ENCODE measurements at places on chromosomes 1 and 21.

GRCh38 chr1:230563591-230563990, 78.7 kb upstream of the COG2 start:
- DNase-seq: no peak

- DNase-seq: no peak
These were observed 90.4 kb downstream of the BACH1 start for GRCh38 chr21:29389136-29389535.

- DNase-seq: no peak
These were observed 343.7 kb upstream of the ZRANB2 start for GRCh38 chr1:71424536-71424935.

- no peak for DNase-seq
These were observed 12.7 kb downstream of the C1QB start for GRCh38 chr1:22665752-22666151.

GRCh38 chr1:98792123-98792522, 130.6 kb downstream of the SNX7 start:
- DNase-seq: no peak

DNA sequence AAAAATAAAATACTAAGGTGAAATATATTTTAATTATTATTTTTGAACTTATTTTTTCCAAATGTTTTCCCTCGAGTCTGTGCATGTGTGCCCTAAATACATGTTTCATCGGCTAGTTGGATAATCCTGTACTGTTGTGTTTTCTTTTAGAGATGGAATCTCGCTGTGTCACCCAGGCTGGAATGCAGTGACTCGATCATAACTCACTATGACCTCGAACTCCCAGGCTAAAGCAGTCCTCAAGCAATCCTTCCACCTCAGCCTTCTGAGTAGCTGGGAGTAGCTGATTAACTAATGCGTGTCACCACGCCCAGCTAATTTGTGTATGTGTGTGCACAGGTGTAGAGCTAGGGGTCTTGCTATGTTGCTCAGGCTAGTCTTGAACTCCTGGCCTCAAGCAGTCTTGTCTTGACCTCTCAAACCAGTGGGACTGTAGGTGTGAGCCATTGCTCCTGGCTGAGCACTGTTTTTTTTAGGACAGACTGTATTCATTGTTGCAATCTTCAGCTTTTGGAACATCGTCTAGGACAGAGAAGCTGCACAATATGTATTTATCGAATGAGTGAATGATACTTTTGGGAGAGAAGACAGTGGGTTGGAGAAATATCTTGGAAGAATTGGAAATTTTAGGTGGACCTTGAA, 4.8 kb upstream of the TMCO1 start:
- DNase-seq: no peak

DNA sequence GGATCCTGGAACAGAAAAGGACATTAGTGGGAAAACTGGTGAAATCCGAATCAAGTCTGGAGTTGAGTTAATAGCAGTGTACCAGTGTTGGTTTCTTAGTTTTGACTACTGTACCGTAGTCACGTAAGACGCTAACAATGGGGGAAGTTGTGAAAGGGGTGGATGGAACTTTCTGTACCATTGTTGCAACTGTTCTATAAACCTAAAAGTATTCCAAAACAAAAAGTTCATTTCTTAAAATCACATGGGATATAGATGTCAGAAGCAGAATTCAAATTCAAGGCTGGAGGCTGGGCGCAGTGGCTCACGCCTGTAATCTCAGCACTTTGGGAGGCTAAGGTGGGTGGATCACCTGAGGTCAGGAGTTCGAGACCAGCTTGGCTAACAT, 16.9 kb downstream of the ARHGEF19 start:
- no peak for DNase-seq

- no peak for DNase-seq
These were observed 97.9 kb downstream of the KCND3 start for GRCh38 chr1:111891566-111891965.

All from stimulated activated CD4-positive, alpha-beta T cell treated with anti-CD3 and anti-CD28 coated beads, Interleukin-2, amount 100 ng/mL, for 48 hours (primary cell).